ENCODE measurements at places on chromosomes 1 and 21.

- H3K36me3 ChIP-seq, result peaks cover 20% of the 10 kb centered on the region
- no peak overlapping the region for H3K4me3 ChIP-seq
Measured at GRCh38 chr1:19385869-19386591, 73.9 kb downstream of the SLC66A1 start.

DNA sequence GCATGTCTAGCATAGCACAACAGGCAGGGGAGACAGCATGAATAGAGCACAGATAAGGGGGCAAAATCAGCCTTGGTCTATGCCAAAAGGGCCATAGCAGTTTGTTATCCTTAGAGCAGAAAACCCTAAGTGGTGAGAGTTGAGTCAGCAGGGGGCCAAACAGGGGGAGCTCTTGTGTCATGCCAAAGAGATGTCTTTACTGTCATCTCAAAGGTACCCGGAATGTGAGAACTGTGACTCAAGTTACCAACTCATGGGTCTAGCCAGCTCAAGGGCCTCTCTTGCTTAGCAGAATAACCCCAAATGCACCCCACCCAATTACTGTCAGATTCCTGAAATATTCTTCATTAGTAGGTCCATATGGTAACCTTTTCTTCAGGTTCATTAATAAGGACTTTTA lies 45.9 kb upstream of the NRDC start:
- H3K27ac ChIP-seq, result no peak overlapping the region
- no peak overlapping the region for H3K4me3 ChIP-seq
- H3K27me3 ChIP-seq, result peaks cover 32% of the 10 kb centered on the region
- no peaks in the 10 kb centered on the region for H3K4me1 ChIP-seq

DNA sequence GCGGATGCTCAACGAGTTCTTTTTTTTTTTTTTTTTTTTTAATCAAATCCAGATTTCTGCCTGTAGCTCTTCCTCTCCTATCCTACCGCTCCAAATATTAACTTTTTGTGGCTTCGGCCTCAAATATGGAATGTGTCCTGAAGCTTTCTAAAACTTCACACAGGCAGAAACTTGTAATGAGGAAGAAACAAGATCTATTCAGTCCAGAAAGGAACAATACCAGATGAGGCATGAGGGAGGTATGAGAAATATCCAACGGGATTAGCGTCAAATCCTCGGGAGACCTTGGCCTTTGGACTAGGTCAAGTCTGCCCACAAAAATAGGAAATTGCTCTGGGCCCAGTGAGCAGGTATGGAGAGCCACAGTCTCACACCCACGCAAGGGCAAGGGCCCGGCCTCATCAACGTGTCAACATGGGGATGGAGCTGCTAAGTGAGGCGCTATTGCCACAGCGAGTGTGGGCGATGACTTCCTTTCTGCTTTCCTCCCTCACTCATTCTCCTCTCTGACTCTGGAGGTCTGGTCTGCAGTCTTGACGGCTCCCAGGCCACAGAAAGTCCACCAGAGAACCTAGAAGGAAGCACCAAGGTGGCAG lies 66.6 kb downstream of the BCAR3 start:
- no peak for DNase-seq
- peaks cover 32% of the 10 kb centered on the region for H3K4me1 ChIP-seq
- H3K27ac ChIP-seq, result no peak overlapping the region

DNA sequence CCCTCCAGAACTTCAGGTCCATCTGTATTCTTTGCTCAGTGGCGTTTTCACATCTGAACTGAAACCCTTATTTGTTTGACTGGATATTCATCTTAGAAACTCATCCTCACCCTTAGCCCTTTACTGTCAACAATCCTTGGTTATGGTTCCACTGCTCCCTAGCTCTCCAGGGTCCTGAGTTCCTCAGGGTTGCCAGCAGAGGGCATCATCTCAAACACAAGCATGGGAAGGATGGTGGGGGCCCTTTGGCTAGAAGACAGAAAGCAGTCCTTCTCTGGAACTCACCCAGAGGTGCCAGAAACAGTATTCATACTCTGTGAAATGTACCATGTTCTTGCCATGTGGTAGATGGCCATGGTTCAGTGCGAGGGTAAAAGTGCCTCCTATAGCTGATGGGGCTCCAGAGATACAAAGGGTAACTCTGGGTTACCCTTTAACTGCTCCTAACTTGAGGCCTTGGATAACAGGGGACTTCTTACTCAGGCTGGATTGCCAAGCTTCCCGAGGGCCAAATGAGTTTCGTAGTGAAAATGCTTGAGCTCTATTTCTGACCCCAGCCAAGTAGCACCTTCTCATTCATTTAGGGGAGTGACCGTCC lies 11.3 kb downstream of the NCSTN start:
- no peaks in the 10 kb centered on the region for H3K27me3 ChIP-seq
- H3K4me1 ChIP-seq, result no peaks in the 10 kb centered on the region
- H3K27ac ChIP-seq, result no peak overlapping the region
- H3K36me3 ChIP-seq, result peaks cover 92% of the 10 kb centered on the region
- no peak overlapping the region for H3K4me3 ChIP-seq

DNA sequence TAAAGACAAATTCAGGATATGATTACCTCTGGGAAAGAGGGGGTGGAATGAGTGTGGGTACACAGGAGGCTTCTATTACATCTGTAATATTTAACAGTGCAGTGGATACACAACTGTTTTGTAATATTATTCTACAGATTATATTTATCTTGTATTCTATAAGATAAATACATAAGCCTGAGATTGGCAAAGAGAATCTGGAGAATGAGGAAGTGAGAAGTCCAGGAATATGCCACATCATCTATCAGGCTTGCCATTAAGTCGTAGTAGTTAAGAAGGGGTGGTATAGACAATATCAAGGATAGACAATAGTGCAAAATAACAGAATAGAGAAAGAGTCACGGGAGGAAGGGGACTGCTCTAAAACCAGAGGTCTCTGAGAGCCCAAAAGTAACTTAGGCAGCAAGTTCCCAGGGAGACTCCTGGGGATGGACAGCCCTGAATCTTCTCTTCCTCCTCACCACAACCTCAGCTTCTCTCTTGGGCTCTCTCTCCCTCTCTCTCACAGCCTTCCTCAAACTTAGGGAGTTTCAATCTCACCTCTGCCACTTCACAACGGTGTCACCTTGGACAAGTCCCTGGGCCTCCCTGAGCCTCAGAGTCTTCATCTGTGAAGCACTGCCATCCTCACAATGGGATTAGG lies 14.0 kb upstream of the PTAFR start:
- no peak overlapping the region for H3K4me3 ChIP-seq
- H3K4me1 ChIP-seq, result peaks cover 5% of the 10 kb centered on the region
- no peak for DNase-seq
- H3K27ac ChIP-seq, result no peak overlapping the region
- H3K27me3 ChIP-seq, result no peaks in the 10 kb centered on the region
- H3K36me3 ChIP-seq, result no peaks in the 10 kb centered on the region

DNA sequence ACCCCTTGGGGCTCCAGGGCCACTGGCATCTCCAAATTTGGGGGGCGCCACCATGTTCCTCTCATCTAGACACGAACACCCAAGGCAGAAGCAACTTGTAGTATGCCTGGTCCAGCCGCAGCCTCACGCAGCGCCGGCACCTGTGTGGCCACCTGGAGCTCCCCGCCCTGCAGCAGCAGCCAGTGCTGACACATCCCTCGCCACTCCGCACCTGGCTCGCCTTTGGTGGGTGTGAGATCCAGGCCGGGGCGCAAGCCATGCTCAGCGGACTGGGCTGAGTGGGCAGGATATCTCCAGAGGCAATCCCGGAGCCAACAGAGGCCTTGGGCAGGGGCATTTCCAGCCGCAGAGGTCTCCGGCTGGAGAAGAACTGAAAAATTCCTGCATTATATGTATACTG lies 1563.7 kb downstream of the NCAM2 start:
- no peaks in the 10 kb centered on the region for H3K4me1 ChIP-seq
- H3K36me3 ChIP-seq, result no peaks in the 10 kb centered on the region
- no peak overlapping the region for H3K27ac ChIP-seq
- H3K4me3 ChIP-seq, result no peak overlapping the region
- DNase-seq, result no peak

GRCh38 chr1:153939476-153939875 lies 7.0 kb downstream of the DENND4B start:
- peak; percentile 54 for DNase-seq
- H3K36me3 ChIP-seq, result peaks cover 87% of the 10 kb centered on the region
- no peak overlapping the region for H3K27ac ChIP-seq
- no peak overlapping the region for H3K4me3 ChIP-seq
- H3K27me3 ChIP-seq, result no peaks in the 10 kb centered on the region

- H3K27me3 ChIP-seq, result no peaks in the 10 kb centered on the region
- peak overlapping the region; percentile 77 for H3K27ac ChIP-seq
- DNase-seq, result peak; percentile 81
- no peaks in the 10 kb centered on the region for H3K36me3 ChIP-seq
Measured at GRCh38 chr1:68231627-68232288, 565 bp downstream of the WLS start.

GRCh38 chr1:18922848-18923755 lies 20.7 kb upstream of the ALDH4A1 start:
- H3K27ac ChIP-seq, result peak overlapping the region; percentile 78
- H3K4me1 ChIP-seq, result peaks cover 54% of the 10 kb centered on the region
- no peak overlapping the region for H3K4me3 ChIP-seq
- H3K27me3 ChIP-seq, result no peaks in the 10 kb centered on the region

- DNase-seq, result no peak
- peaks cover 17% of the 10 kb centered on the region for H3K4me1 ChIP-seq
- H3K36me3 ChIP-seq, result peaks cover 91% of the 10 kb centered on the region
- H3K27me3 ChIP-seq, result no peaks in the 10 kb centered on the region
- H3K4me3 ChIP-seq, result no peak overlapping the region
Measured at GRCh38 chr1:7967196-7967595, 5.7 kb downstream of the PARK7 start.

- no peaks in the 10 kb centered on the region for H3K36me3 ChIP-seq
- H3K27ac ChIP-seq, result no peak overlapping the region
- no peak for DNase-seq
- H3K4me1 ChIP-seq, result no peaks in the 10 kb centered on the region
- no peak overlapping the region for H3K4me3 ChIP-seq
Measured at GRCh38 chr1:66394603-66395002, 139.3 kb upstream of the SGIP1 start.

- no peak for DNase-seq
- no peak overlapping the region for H3K4me3 ChIP-seq
- H3K4me1 ChIP-seq, result no peaks in the 10 kb centered on the region
- no peaks in the 10 kb centered on the region for H3K27me3 ChIP-seq
- H3K27ac ChIP-seq, result no peak overlapping the region
Measured at GRCh38 chr1:241869022-241869421, 21.0 kb downstream of the EXO1 start.

- no peak overlapping the region for H3K27ac ChIP-seq
- DNase-seq, result no peak
- no peaks in the 10 kb centered on the region for H3K4me1 ChIP-seq
Measured at GRCh38 chr1:34265396-34265795, 88.7 kb downstream of the C1orf94 start.

DNA sequence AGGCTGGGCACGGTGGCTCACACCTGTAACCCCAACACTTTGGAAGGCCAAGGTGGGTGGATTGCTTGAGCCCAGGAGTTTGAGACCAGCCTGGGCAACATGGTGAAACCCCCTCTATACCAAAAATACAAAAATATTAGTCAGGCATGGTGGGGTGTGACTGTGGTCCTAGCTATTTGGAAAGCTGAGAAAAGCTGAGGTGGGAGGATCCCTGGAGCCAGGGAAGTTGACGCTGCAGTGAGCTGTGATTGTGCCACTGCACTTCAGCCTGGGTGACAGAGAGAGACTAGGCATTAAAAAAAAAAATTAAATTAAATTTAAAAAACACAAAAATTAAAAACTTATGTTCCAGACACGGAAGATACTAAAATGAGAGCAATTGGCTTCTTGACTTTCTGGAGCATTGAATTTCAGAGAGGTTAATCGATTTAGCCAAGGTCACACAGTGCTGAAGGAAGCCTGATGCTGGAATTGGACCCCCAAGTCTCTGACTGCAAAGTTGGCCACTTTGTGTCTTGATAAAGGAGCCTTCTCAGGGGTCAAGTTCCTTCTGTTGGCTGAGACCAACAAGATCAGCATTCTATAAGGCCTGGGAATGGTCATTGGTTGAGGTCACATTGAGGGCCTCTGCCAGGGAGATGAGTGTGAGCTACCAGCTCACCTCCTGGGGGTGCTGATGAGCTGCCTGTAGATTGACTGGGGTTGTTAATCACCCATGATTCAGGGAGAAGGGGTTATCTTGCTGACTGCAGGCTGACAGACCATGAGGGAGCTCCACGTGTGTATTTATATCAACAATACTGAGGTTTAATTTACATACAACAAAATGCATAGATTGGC lies 54.3 kb downstream of the RPS6KA1 start:
- no peaks in the 10 kb centered on the region for H3K36me3 ChIP-seq
- H3K4me1 ChIP-seq, result peaks cover 5% of the 10 kb centered on the region
- DNase-seq, result no peak
- H3K27ac ChIP-seq, result no peak overlapping the region

All from upper lobe of right lung (tissue), 1 donor.